Stimulated activated CD8-positive, alpha-beta memory T cell treated with anti-CD3 and anti-CD28 coated beads, Interleukin-15, amount 100 ng/mL, for 24 hours (primary cell): ENCODE measurements at places on chromosomes 3 and 15.

DNA sequence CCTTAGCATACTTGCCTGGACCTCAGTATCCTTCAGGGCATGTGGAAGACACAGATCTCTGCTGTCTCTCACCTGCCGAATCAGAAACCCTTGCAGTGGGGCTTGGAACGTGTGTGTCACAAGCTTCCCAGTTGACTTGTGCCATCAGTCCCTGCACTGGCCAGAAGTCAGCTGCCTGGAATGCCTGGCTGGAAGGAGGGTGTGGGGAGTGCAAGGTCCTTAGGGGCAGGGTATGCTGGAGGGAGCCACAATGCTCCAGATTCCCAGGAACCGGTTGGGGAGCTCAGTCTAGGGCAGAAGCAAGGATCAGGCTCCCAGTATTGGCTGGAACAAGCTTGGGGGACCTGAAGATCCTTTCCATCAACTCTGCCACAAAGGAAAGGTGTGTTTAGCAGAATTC, 27.1 kb downstream of the SPSB4 start:
- no peak for DNase-seq

DNA sequence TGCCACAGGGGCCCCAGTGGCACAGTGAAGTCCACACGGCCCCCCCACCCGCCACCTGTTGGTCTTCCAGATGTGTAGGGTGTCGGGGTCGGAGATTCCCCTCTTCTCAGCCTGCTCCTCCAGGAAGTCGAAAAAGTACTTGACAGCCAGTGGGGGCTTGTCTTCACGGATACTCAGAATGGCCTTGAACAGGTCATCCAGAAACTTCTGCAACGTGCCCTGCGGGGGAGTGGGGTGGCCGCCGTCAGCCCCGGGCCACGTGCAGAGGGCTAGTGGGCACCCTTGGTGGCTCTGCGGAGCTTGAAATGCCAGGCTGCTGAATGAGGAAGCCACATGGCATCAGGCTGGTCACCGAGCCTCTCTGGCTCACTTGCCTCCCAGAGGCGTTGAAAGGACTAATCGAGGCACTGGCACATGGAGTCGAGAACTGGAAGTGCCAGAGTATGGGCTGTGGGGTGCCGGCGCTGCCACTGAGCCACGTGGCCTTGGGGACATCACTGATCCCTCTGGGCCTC, 16.6 kb downstream of the H1-8 start:
- no peak for DNase-seq

DNA sequence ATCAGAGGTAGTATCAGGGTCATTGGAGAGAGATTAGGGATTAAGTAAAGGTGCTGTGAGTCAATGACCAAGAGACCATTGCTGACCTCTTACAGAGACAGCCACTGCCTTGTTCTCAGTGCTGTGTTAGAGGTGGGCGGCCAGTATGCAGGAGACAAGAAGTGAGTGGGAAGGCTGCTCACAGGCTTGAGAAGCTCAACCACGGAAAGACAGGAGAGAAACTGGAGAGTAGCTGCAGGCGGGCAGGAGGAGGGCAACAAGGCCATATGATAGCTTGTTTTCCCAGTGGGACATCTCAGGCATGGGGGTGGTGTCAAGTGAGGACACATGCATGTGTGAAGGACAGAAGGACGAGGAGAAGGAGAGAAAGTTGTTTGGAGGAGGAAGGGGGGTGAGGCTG, 237.3 kb downstream of the PDCD6IP start:
- no peak for DNase-seq

GRCh38 chr15:42937143-42937542, 16.6 kb upstream of the TTBK2 start:
- DNase-seq = no peak

DNA sequence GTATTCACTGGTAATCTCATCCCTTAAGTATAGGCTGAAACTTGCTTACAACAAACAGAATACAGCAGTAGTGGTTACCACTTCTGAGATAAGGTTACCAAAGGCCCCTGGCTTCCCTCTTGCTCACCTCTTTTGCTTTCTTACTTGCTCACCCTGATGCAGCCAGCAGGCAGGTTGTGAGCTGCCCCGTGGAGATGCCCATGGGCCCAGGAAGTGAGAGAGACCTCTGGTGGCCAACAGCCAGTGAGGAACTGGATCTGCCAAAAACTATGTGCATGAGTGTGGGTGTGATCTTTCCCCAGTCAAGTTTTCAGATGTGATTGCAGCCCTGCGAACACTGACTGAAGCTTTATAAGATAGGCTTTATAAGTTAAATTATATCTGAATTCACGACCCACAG, 48.7 kb downstream of the NMNAT3 start:
- no peak for DNase-seq

DNA sequence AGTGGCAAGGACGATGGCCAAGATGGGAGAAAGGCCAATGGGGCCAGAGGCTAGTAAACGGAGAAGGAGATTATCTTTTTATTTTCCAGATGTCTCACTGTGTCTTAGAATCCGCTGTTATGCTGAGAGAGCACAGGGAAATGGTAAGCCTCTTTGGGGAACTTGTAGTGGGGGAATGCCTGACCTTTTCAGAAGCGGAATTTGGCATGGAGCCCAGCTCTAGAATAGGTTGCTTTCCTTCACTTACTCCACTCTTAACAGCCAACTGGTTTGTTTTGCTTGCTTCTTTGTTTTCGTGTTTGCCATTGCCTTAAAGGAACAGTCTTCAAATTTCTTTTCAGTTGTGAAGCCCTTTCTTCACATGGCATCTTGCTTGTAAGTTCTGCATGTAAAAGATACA, 316.2 kb upstream of the THRB start:
- no peak for DNase-seq

- peak; percentile 22 for DNase-seq
These were observed 53.1 kb downstream of the CACNA2D2 start for GRCh38 chr3:50450209-50450921.

GRCh38 chr3:169813757-169814517, 1.2 kb upstream of the LRRC34 start:
- DNase-seq = peak; percentile 20

- no peak for DNase-seq
These were observed 189.9 kb downstream of the DTWD1 start for GRCh38 chr15:49810720-49811119.

GRCh38 chr3:57587905-57588304, 9.2 kb downstream of the ARF4 start:
- DNase-seq = no peak

- no peak for DNase-seq
These were observed 72.9 kb downstream of the ATP8B4 start for GRCh38 chr15:50046159-50046558.

- DNase-seq = no peak
These were observed 8.2 kb downstream of the THOC7 start for GRCh38 chr3:63855333-63855940.

DNA sequence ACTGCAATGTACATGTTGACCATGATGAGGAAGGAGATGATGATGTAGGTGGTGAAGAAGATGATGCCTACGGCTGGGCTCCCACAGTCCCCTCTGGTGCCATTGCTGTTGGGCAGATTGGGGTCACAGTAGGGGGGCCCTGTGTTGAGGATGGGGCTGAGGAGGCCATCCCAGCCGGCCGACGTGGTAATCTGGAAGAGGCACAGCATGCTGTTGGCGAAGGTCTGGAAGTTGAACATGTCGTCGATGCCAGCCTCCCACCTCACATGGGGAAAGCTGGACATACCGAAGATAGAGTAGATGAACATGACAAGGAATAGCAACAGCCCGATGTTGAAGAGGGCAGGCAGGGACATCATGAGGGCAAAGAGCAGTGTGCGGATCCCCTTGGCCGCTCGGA, 48.6 kb upstream of the SCN5A start:
- DNase-seq = no peak

DNA sequence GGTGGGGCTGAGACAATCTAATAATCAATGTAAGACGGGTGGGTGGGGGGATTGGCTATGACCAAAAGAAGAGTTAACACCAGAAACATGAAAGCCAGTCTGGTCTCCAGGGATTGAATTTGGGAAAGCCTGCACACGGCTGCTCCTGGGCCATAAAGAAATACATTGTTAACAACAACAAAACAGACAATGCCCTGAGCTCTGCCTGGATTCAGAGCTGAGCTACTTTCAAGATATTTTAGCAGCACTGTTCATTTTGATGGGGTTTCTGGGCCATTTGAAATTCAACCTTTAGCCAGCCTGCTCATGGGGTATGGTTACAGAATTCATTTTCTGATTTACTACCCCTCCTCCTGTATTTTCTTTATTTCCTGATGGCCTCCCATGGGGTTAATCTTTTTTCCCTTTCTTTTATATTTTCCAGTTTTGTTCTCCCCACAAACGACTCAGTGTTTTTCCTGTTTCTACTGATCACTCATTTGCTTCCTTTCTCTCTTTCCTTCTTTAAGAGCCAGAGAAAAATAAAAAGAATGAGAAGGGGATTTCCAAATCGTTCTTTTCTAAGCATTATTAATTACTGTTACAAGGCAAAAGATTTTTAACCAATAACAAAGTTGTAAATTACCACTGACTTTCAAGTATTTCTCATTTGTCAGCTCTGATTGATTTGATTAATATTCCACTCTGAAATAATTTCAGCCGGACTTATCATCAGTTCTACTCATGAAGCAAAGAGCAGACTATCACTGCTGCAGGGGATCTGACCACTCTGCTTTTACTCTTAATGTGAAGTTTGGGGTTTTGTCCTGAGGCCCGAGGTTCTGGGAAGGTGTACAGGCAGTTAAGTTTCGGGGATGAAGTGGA, 19.6 kb downstream of the NR2F2 start:
- DNase-seq = no peak

- DNase-seq = peak; percentile 56
These were observed 356.8 kb downstream of the FOXP1 start for GRCh38 chr3:71226565-71227269.

DNA sequence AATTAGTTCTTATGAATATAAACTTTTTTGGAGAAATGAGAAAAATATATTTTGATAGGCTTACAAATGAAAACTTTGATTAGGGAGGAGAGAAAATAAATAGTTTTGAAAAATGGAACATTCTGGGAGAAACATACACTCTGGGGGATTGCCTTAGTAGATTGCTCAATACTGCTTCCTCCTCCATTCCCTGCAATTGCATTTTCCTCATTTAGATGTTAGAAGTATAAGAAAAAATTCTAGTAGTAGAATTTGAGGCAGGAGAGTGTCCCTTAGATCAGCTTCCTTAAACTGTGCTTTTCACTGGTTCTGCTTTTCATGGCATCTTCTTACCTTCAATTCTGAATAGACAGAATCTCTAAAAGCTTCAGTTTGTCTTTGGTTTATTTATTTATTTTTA, 46.2 kb upstream of the CTDSPL2 start:
- DNase-seq = no peak

DNA sequence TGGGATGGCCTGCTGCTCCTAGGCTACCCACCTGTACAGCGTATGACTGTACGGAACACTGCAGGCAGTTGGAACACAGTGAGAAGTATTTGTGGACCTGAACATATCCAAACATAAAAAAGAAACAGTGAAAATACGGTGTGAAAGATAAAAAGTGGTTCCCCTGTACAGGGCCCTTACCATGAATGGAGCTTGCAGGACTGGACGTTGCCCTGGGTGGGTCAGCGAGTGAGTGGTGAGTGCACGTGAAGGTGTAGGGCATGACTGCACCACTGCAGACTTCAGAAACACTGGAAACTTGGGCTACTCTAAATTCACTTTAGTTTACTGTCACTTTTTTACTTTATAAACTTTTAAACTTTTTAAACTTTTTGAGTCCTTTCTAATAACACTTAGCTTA, 71.2 kb upstream of the SLC6A6 start:
- no peak for DNase-seq

GRCh38 chr15:34335176-34336032, 2.2 kb downstream of the SLC12A6 start:
- DNase-seq = no peak

GRCh38 chr3:147361454-147362420, 44.6 kb downstream of the ZIC4 start:
- DNase-seq = no peak
